ENCODE measurements at places on chromosomes 4 and X.

GRCh38 chr4:38489924-38490639, 173.9 kb upstream of the KLF3 start:
- no peak for DNase-seq

DNA sequence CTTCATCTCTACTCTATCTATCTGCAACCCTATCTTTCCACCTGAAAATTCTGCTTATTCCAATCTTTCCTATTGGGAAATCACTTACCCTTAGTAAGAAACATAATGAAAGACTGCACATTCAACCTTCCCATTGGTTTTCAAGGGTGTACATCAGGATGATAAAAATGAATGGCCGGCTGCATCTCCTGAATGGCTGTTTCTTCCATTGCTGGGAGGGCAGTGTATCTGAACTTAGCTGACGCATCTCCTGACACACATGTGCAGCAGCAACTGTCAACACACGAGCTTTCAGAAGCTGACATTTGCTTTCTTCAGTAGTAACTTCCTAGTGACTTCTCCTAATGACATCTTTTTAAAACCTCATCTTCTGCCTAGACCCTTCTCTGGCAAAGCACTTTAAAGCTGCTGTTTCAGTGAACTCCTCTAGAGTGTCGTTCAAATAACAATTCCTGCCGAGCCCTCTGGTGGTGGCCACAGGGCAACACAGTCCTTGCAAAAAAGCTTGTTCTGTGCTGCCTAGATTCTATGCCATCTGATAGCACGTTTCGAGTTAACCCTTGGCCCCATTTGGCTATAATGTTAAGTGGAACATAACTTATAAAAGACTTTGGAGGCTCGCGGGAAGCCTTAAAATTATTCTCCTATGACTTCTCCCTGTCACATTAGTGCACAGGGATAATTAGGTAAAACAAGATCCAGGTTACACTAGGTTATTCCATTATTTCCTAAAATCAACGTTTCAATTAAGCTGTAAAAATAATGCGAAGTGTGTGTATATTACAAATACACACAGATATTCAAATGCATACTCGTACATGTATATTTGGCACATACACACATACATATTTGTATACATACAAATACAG, 2340.7 kb downstream of the PCDH7 start:
- DNase-seq: no peak

GRCh38 chr4:145719752-145720624, 40.0 kb downstream of the C4orf51 start:
- DNase-seq: no peak

DNA sequence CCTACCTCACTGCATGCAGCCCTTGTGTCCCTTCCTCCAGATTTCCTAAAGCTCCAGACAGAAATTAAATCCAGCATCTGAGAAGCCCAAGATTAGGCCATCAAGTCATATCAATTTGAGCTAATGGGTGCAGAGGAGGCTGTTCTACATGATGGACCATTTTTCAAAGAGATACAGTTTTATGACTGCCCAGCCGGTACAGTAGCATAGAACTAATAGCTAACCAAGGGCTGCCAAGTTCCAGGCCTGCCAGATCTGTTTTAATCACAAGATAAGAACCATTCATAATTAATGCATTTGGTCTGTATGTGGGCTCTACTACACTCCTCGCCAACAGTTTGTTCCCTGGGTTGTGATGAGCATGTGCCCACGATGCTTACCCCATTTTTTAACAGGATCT, 73.9 kb upstream of the PLAC1 start:
- DNase-seq: no peak

- no peak for DNase-seq
These were observed 110.8 kb upstream of the HSD17B10 start for GRCh38 chrX:53544936-53545335.

Measured in activated effector memory CD4-positive, alpha-beta T cell treated with Interleukin-2 at 50 U/mL for 16 hours (primary cell).